ENCODE measurements at places on chromosomes 1 and 21. TPM values are rescaled to one million over a fixed set of nuclear protein-coding genes. Genes with fewer than 3 reads are reported as not detected.

GRCh38 chr1:26190373-26190987 is at the start of gene CATSPER4:
TSS of gene CATSPER4 (plus strand) at chr1:26190602. CDS start at chr1:26190628, 26 bp downstream.
- no peak for DNase-seq
- H3K27me3 ChIP-seq: no peaks in the 10 kb centered on the region
- no peaks in the 10 kb centered on the region for H3K4me1 ChIP-seq
- no peak within 1 kb of the TSS for H3K27ac ChIP-seq
- peaks cover 40% of the 10 kb centered on the region for H3K36me3 ChIP-seq
- no peak within 1 kb of the TSS for H3K4me3 ChIP-seq

Gene EDARADD
- total RNA-seq: not detected

Gene KLF17
- total RNA-seq: not detected

Gene BMP8B
- total RNA-seq: 0.31 TPM

GRCh38 chr1:231161667-231162296 is at the start of gene TRIM67:
TSS of gene TRIM67 (plus strand) at chr1:231162058. CDS start at chr1:231162970, 912 bp downstream.
- H3K27ac ChIP-seq: no peak within 1 kb of the TSS
- peaks cover 52% of the 10 kb centered on the region for H3K27me3 ChIP-seq
- peak within 1 kb of the TSS; percentile 33 for H3K4me3 ChIP-seq

Gene PDPN
- 10.0 TPM for total RNA-seq

GRCh38 chr1:202281316-202282024 is 60.3 kb downstream of the UBE2T start:
- no peak for DNase-seq
- H3K4me1 ChIP-seq: peaks cover 10% of the 10 kb centered on the region
- H3K36me3 ChIP-seq: no peaks in the 10 kb centered on the region
- no peak overlapping the region for H3K27ac ChIP-seq

GRCh38 chr1:28565726-28566125 is 12.8 kb downstream of the TRNAU1AP start:
- H3K27ac ChIP-seq: no peak overlapping the region
- H3K36me3 ChIP-seq: peaks cover 3% of the 10 kb centered on the region
- no peak overlapping the region for H3K4me3 ChIP-seq

- no peak for DNase-seq
- no peaks in the 10 kb centered on the region for H3K4me1 ChIP-seq
- H3K36me3 ChIP-seq: no peaks in the 10 kb centered on the region
- no peaks in the 10 kb centered on the region for H3K27me3 ChIP-seq
These were observed 205.5 kb downstream of the RPS6KC1 start for GRCh38 chr1:213256438-213257087.

DNA sequence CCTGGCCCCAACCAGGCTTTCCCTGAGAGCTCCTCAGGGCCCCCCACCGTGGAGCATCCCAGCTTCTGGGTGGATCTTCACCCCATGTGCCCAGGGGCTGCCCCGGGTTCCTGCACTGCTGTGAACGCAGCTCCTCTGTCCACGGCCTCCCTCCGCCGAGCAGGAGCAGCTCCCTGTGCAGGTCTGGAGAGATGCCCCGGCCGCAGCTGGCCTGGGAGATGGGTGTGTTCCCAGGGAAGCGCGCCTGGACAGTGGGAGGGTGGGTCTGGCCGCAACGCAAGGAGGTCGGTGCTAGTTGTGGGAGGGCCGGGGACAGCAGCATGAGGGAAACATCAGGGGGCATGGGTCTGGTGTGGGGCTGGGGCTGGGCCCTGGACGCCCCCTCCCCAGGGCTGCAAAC is 71.3 kb downstream of the MORN1 start:
- peaks cover 9% of the 10 kb centered on the region for H3K4me1 ChIP-seq
- peaks cover 3% of the 10 kb centered on the region for H3K27me3 ChIP-seq
- H3K4me3 ChIP-seq: no peak overlapping the region
- H3K36me3 ChIP-seq: no peaks in the 10 kb centered on the region

Gene GBP3
- total RNA-seq: 2.1 TPM

DNA sequence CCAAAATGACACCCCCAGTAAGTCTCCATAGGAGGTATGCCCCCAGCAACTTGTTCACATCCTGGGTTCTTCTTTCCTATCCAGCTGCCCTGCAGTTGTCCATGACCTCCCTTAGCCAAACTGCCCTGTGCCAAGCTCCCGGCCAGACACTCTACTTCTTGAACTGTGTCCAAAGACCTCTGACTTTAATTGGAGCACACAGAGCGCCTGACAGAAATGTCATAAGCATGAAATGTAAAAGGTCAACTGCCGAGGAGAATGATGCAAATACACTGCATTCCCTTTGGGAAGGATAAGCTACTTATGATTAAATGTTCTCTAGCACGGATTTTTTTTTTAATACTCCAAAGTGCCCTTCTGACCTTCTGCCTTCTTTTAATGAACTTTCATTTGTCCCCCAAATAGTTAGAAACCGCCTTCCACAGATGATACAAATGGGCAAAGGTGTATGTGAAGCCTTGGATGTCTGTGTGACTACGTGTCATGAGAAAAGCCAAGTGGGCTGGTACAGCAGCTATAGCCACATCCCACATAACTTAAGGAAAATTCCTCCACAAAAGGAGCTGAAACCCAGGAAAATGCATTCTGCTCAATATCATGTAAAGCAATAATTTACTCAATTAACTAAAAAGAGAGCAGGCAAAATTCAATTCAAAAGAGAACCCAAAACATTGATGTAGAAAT is 26.8 kb downstream of the PALMD start:
- no peak overlapping the region for H3K4me3 ChIP-seq
- peaks cover 93% of the 10 kb centered on the region for H3K4me1 ChIP-seq
- peak; percentile 82 for DNase-seq
- peak overlapping the region; percentile 90 for H3K27ac ChIP-seq
